Midbrain (tissue), 1 donor: ENCODE measurements at places on chromosomes 7 and 10.

GRCh38 chr7:128378637-128379036 is 17.1 kb upstream of the PRRT4 start:
- no peak for DNase-seq

DNA sequence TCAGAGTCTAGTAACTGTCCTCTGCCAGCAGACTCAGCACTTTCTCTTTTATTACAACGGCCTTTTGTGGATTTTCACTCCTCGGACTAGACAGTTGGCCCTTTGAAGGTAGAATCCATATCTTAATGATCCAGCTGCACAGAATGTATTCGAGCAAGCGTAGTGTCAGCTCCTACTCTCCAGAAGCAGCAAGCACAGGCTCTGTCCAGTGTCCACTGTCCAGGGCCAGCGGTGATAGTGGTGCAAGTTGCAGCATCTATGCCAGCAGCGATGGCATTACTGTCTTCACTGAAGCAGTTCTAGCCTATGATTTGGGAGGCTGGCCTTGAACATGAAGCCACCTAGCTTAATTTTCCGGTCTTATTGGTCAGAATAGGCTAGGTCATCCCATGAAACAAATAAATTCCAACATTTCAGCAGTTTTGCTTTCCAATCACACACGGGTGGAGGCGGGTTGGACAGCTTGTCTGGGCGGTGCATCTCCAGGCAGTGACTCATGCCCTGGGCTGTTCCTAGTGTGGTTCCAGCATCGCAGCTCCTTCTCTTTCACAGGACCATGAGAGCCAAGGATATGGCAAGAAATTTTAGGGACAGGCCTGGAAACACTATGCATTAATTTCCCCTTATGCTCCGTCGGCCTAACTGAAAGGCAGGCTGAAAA is 108.6 kb upstream of the KCNMA1 start:
- no peak for DNase-seq

GRCh38 chr10:131083915-131084790 is 227.4 kb downstream of the TCERG1L start:
- DNase-seq, result no peak

DNA sequence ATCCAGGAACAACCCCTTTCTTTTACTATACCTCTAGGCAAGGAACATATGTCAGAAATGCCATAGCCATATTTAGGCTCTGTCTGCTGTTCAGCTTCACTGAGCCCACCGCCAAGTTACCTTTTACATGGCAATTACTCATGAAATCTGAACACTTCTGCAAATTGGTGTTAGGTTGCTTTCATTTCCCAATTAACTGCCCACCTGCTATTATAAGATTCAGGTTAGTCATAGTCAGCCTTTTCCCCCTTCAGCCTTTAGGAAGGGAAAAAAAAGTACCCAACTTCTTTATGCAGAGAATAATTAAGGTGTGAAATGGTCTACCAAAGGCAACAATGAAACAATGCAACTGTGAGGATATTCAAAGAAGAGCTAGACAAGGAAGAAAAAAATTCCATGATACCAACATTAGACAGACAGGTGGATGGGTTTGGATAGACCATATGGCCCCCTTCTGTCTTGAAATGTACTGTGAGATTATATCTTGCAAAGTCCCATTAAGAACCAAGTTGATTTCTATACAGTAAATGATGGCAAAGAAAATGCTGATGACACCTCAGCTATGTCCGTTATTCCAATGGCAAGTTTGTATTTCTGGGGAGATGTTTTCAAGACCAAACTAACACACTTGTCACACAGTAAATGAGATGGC is 442.1 kb upstream of the NRP1 start:
- no peak for DNase-seq
